ENCODE measurements at places on chromosomes 5 and 9.

- DNase-seq: peak; percentile 11
Observed at GRCh38 chr5:38603691-38604090, 47.2 kb upstream of the LIFR start.

- no peak for DNase-seq
Observed at GRCh38 chr5:36769129-36769770, 107.3 kb upstream of the NIPBL start.

GRCh38 chr5:133062276-133062675 lies 10.5 kb downstream of the HSPA4 start:
- DNase-seq: no peak

- DNase-seq: peak; percentile 72
Observed at GRCh38 chr5:176614805-176615478, 5.0 kb upstream of the GPRIN1 start.

DNA sequence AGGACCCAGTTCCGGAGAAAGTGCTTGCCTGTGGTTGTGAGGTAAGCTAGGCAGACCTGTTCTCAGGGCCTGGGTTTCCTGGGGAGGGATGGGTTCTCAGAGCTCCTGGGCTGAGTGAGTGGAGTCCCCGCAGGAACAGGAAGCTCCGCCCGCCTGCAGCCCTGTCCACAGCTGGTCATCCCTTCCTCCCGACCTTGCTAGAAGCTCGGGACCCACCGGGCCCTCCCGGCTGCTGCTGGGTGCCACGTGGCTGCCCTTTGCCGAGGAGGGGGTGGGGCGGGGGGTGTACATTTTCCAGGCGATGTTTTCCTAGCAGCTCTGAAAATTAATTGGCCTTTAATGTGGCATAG lies 198.1 kb downstream of the C9orf50 start:
- DNase-seq: no peak

GRCh38 chr5:159034083-159034824 lies 65.5 kb downstream of the EBF1 start:
- DNase-seq: no peak

GRCh38 chr9:99169982-99170761 lies 51.6 kb downstream of the ALG2 start:
- DNase-seq: no peak

- no peak for DNase-seq
Observed at GRCh38 chr9:136837146-136837855, 5.0 kb upstream of the AJM1 start.

GRCh38 chr5:139251281-139251687 lies 42.3 kb upstream of the MATR3 start:
- no peak for DNase-seq

- DNase-seq: no peak
Observed at GRCh38 chr5:143059355-143059754, 289.2 kb downstream of the ARHGAP26 start.

DNA sequence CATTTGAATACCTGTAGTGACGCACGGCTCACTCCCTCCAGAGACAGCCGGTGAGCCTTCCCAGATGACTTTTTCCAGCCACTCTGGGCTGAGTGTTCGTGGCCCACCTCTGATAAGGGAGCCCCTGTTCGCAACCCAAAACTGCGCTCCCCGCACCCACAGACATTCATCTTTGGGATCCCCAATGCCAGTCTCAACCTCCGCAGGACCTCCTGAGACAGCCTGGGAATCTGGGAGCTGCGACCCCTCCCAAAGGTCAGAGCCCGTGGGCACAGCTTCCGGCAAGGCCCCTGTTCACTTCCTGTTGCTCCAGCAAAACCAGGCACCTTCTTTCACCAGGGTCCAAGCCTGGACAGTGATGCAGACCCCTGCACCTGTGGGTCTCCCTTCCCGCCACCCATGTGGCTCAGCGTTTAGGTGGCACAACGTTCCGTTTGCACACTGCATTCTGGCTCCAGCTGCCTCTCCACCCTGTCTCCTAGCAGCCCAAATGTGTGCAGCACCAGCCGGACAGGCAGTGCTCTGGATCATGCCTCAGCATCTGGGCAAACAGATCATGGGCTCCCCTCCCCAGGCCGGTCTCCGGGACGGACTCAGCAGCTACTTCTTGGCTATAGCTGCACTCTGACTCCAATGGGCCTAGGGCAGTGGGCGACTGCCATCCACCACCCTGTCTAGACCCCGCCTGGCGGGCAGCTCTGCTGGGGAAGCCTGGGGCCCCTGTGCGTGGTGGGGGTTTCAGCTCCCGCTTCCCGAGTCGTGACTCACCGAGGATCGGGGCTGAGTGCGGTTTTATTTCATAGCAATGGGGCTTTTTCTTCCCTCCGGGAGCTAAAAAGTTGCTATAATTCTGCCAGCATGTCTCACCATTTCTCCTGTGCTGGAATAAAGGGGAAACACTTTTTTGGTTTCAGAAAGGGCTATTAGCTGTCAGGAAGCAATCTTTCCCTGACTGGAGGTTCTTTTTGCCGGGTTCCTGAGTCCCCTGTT lies 156.0 kb downstream of the OLFM1 start:
- no peak for DNase-seq

DNA sequence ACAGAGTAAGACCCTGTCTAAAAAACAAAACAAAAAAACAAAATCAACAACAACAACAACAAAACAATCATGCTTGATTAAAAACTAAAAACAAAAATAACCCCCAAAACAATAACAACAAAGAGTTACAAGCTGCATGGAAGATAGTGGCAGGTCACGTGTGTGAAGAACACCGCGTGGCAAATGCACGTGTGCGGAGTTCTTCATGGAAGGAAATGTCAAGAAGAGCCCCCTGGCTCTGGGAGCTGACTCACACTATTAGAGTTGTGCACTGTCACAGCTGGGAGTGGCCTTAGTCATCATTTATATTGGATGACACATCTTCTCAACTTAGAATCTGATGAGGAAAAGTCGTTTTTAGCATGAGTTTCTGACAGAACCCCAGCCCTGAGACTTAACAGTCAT lies 110.5 kb downstream of the JMY start:
- DNase-seq: peak; percentile 74

- no peak for DNase-seq
Observed at GRCh38 chr5:138115254-138115653, 24.0 kb downstream of the NME5 start.

- DNase-seq: no peak
Observed at GRCh38 chr5:181153814-181154213, 6.4 kb downstream of the OR2V2 start.

DNA sequence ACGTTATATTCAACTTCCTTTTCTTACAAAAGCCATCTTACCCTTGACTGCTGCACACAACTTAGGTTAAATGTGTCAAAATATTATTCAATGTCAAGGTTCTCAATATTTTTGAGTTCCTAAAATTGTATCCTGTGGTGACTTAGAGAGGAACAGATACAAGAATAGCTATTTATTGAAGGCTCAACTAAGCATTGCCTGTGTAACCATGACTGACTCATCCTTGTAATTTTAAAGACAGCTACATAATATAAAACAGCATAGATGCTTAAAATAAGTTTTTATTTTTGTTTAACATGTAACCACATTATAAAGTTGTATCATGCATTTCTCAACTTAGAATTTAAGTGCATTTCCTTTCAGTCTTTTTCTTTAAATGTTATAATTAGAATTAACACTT lies 312.9 kb upstream of the RGMB start:
- DNase-seq: peak; percentile 32

DNA sequence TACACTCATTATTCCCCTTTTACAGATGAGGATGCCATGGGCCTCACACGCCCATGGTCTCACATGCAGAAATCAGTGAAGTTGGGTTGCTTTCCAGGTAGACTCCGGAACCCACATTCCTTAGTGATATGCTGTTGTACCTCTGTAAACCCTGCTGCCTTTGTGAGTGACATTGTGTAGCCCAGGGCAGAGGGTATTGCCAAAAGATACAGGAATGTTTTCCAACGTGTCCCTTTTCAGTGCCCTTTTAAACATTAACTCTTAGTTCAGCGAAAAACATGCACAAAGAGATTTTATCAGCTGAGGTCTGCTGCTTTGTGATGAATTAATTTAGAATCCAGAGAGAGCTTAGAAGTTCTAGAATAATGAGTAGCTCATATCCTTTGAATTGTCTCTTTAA lies 38.3 kb upstream of the TRMT10B start:
- DNase-seq: no peak

- DNase-seq: peak; percentile 69
Observed at GRCh38 chr5:116237917-116238500, 153.2 kb downstream of the COMMD10 start.

GRCh38 chr5:81450940-81451339 lies 57.0 kb upstream of the ACOT12 start:
- DNase-seq: peak; percentile 23

DNA sequence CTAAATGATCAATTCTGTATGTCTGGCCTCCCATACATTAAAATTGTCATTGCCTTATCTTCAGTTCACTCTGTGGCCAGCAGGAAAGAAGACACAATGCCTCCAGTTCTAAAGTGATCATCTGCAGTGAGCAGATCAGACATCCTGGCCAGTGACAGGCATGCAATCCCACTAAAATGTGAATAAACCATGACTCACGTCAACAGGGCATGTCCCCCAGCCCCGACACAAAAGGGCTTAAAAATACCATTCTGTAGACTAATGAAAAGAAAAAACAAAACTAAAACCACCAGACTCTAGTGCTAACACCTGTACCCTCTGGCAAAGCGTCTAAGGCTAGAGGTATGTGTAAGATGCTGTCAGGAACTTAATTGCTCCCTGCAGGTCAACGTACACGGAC lies 38.5 kb downstream of the DDX31 start:
- DNase-seq: peak; percentile 76

DNA sequence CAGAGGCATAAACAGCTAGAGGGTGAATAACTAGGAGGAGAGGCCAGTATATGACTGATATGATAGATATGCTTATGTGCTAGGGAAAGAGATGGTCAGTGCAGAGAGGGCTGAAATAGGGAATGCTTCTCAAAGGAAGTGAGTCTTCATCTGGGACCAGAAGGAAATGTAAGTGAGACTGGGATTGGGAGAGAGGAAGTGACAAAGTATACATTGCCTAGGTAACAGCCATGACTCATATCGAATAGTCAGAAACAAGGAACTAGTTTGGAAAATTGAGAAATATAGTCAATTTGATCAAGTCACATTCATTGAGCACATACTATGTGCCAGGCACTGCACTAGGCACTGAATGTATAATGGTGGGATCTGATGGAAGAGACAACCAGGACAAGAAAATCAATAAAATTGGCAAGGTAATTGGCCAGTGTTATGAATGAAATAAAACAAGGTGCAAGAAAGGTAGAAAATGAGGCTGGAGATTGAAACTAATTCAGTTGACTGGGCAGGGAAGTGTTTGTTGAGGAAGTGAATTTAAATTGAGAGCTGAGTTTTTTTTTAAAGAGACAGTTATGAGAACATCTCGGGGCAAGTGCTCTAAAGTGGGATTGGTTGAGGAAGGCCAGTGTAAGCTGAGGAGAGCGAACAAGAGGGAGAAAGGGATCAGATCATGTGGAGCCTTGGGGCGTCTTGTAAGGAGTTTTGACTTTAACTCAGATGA lies 4.3 kb downstream of the ERAP2 start:
- peak; percentile 56 for DNase-seq

DNA sequence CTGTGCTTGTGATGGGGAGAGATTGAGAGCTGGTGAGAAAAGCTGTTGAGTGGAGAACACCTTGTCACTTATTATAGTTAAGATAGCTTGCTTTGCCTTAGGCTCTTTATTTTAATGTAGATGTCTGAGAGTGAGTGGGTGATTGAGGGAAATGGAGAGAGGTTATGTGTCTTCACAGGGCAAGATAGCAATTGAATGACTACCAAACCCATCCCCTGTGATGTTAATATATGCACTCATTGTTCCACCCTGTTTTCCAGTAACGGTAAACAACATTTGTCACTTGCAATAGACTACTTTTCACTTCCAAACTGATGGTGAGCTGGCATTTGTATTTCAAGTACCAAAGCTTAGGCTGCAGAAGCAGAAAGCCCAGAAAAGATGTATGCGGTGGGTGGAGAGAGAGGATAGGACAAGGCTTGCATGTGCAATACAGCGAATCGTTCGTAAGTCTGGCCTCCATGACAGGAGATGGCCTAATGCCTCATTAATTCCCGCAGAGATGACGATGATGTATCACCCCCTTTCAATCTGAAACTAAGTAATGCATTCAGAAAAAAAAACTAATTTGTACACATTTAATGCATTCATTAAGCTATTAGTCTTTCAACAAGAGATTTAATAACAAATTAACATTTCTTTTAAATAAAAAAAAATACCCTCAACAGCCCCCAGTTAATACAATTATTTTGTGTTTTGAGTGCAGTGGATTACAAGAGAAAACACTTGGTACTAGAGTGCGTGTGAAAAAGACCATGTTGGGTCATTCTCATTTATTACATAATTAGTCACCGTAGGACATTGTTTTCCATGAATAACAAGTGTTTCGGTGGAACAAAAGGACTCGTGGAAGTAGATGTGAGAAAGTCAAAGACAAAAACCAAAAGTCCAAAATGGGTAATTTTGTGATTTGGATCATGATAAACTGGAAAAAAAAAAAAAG lies 699.0 kb downstream of the BRINP1 start:
- DNase-seq: no peak

GRCh38 chr5:43042626-43043399 lies 2.7 kb upstream of the ANXA2R start:
- DNase-seq: peak; percentile 84

DNA sequence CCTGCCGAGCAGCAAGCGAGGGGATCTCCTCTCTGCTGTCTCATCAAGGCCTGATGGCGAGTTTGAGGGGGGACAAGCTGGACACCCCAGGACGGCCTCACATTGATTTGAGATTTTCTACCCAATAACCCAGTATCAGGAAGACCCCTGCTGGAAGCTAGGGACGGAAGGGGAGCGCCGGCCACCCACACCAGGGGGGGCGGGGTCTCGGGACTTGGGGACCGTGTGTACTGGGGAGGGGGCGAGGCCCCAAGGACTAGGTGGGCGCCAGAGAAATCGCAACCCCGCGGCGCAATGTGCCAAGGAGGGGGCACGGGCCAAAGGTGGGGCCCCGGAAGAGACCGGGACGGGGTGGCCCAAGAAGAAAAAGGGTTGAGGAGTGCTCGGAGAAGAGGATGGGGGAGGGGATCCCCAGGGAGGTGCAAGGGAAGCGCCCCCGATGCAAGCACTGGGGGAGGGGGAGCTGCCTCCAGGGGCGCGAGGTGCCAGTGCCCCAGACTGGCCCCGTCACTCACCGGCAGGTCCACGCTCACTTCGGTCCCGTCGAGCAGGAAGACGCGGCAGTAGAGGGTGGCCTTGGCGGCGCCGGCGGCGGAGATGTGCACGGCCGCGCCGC lies 1.1 kb downstream of the EPB41L4B start:
- no peak for DNase-seq

DNA sequence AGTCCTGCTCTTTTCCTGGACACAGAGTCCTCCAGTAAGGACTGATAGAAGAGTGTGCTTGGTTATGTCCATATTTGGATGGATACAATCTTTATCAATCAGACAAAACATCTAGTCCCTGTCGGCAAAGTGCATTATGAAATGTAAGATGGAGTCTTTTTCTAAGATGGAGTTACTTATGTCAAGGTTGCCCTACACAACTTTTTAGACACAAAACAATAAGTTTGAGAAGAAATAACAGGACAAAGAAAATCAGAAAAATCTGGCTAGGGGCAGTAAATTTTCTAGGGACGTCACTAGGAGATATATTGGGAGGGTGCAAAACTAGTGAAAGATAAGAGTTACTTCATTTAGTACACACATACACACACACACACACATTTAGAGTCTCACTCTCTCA lies 23.3 kb upstream of the SUB1 start:
- DNase-seq: no peak

- DNase-seq: no peak
Observed at GRCh38 chr9:135308821-135309762, 170.5 kb upstream of the PPP1R26 start.
